ENCODE measurements at places on chromosomes 2 and 18.

- no peak for DNase-seq
Observed at GRCh38 chr2:2901384-2902345, 476.0 kb downstream of the EIPR1 start.

GRCh38 chr2:74357627-74358026, 14.4 kb upstream of the SLC4A5 start:
- DNase-seq = no peak

DNA sequence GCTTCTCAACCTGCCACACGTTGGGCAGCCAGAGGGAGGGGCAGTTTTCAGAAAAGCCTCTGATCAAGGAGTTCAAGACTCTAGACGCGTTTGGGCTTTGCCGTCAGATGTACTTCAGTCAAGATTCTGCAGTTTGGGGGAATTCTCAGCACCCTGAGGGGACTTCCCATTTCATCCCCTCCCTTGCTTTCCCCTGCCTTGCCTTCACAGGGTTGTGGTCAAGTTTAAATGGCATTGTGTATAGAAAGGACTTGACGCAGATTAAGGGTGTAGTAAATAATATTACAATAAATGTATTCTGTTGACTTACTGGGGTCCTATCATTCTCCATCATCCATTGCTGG, 198.3 kb upstream of the NABP1 start:
- DNase-seq = no peak

DNA sequence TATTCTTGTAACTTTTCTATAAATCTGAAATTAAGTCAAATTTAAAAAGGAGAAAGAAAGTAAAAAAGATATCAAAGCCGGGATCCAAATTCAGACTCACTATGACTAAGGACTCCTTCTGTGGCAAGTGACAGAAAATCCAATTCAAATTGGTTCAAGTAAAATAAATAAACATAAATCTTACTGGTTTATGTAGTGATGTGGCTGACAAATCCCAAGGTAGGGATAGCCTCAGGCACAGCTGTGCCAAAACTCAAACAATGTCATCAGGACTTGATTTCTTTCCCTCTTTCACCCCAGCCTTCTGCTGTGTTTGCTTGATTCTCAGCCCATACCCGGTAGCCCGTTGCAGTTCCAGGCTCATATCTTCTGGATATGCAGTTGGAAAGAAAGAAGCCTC, 284.6 kb downstream of the SP3 start:
- no peak for DNase-seq

DNA sequence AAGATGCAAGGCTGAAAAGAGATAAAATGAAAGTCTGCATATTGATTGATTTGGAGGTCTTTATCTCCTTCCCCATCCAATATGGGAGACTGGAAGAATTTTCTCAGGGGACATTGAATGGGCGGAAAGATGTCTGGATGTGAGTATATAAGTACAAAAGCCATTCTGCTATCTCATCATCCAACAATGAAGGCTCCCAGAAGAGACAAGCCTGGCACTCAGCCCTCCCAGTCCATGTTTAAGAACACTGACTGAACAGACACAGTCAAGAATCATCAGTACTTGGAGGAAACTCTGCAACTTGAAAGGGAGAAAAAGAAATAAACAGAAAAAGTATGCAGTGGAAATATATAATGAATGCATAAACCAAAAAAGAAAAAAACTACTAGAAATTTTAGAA, 80.9 kb downstream of the PTRHD1 start:
- DNase-seq = no peak

DNA sequence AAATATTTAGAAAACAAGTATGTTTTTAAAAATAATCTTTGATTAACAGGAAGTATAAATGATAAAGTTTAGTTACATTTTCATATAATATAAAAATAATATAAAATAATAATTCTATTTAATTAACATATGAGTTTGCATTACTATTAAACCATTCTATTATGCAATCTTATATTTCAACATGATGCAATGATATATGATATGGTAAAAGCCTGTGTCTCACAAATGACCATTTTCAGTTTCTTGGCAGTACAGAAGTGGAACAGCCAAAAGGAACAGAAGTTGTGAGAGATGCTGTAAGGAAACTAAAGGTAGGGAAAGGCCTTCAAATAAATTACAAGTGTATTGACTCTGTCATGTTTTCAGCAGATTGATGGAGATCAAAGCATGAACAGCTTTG, 230.8 kb downstream of the GULP1 start:
- DNase-seq = no peak

DNA sequence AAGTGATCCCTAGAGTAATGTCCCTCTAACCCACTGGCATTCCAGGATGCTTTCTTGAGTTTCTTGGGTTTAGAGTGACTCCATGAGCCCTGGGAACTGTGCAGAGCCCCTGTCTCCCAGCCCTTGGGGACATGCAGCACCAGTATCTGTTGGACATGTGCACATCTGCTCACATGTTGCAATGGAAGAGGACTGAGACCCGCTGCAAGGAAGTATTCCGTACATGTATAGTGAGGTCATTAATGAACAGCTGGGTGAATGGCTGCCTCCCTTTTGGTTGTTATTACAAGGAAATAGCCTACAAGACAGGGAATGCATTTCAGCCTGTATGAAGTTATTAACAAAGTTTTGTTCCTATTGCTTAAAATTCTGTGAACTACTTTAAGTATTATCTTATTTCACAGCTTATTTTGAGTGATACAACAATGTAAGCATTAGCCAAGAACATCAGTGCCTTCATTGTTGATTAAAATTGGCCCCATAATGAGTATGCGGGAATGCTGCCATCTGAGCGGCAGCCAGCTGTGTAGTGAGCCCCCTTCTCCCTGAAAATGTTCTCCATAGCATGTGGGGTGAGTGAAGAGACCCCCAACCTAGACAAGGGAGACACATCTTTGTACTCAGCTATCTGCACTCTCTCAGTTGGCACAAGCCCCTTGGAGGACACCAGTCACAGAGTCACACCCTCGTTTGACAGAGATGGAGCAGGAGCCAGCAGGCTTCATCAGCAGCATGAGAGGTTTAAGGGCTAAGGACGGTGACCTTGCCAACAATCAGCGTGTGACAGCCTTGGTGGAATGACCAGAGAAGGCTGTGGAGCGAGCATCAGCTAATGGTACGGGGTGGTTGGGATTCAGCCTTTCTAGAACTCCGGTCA, 87.4 kb downstream of the FAM210A start:
- no peak for DNase-seq

DNA sequence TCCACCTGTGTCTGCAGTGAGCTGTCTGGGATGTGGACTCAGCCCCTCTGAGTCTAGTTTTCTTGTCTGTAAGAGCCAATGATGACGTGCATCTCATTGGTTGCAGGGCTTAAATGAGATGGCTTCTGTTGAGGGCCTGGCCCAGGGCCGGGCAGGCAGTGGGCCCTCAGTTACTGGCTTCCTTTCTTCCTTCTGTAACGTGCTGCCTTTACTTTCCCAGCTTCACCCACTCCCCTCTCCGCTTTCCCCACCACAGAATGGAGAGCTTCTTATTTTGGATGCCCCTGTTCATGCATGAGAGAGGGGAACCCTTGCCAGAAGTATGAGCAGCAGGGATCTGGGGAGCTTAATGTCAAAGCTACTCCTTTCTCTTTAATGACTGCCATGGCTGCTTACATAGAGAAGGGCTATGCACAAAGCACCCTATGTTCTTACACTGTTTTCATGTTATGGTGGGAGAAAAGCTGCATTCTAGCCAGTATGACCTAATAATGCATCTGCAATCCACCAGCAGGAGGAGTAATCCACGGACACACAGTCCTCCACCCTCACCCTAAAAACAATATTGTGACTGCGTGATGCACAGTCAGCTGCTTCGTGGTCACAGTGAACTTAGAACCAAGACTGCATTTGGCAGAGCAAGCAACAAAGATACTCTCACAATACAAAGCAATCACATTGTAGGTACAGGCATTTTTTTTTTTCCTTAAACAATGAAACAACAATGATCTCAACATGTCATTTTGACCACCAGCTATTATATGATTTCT, 37.2 kb downstream of the CREG2 start:
- DNase-seq = peak; percentile 33

DNA sequence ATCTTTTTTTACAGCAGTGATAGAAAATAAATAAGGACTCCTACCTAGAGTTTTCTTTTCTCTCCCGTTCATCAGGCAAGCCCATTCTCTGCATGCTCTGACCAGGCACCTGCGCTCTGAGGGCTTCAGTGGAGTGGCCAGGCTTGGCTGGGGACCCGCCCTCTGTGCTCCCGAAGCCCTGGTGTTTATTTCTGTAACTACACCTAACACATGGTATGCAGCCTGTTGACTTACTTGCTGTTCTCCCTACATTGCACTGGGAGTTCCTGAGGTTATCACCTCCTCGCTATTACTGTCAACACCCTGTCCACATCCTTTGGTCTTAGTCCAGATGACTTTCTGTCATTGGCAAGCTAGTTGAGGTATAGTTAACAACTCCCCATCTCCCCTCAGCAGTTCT, 317.7 kb downstream of the LPIN1 start:
- DNase-seq = peak; percentile 57

Measured in CD4-positive, alpha-beta T cell treated with Interleukin-17A for 1 hour (primary cell).